CD4-positive, alpha-beta T cell treated with Interleukin-6 at 100 ng/mL for 8 hours (primary cell): ENCODE measurements at places on chromosomes 2 and 18.
A peak's percentile ranks its signal among the peaks of the same experiment; 100 is the strongest.

- DNase-seq = no peak
These were observed 27.7 kb downstream of the SERPINB8 start for GRCh38 chr18:63997606-63998005.

- no peak for DNase-seq
These were observed 126.1 kb downstream of the TTN start for GRCh38 chr2:178681081-178681480.

- no peak for DNase-seq
These were observed 1.2 kb upstream of the ZCCHC2 start for GRCh38 chr18:62521593-62521992.

- DNase-seq = peak; percentile 54
These were observed at the start of gene ADCY3 for GRCh38 chr2:24920098-24920808. Gene ADCY3 (minus strand): TSS chr2:24920237. CDS start chr2:24918987, 1,250 bp downstream.

DNA sequence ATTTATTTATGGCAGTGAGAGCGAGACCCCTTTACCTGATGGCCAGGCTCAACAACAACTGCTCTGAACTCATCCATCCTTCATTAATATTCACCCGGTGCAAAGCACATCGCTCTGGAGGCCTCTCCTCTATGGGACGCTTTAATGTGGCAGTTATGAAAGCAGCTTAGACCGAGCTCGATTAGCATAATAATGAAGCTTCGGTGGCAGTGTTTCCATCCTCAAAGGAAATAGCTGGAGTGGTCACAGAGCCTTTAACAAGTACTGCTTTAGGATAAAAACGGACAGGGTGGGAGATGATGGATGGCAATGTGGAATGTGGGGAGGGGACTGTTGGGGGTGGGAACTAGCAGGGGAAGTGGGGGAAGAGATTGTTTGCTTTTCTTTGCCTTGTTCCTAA is 243.9 kb downstream of the SLC4A3 start:
- DNase-seq = no peak

DNA sequence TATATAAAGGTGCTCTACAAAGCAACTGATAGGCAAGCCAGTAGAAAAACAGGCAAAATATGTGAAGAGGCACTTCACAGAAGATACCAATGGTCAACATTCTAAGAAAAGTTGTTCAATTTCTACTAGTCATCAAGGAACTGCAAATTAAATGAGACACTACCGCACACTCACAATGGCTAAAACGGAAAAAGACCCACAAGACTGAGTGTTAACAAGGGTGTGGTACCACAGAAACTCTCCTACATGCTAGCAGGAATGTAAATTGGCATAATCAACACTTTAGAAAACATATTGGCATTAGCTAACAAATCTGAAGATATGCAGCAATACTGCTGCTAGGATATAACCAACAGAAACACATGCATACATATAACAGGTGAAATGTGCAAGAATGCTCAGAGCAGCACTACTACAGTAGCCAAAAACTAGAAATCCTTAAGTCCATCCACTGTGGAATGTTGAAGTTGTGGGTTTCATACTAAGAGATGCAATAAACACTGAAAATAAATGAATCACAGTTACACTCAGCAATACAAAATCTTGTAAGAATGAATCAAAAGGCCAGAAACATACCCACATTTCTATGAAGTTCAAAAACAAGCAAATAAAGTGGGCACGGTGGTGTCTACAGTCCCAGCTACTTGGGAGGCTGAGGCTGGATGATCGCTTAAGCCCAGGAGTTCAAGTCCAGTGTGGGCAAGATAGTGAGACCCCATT is 9.2 kb downstream of the RNU4ATAC start:
- DNase-seq = no peak

DNA sequence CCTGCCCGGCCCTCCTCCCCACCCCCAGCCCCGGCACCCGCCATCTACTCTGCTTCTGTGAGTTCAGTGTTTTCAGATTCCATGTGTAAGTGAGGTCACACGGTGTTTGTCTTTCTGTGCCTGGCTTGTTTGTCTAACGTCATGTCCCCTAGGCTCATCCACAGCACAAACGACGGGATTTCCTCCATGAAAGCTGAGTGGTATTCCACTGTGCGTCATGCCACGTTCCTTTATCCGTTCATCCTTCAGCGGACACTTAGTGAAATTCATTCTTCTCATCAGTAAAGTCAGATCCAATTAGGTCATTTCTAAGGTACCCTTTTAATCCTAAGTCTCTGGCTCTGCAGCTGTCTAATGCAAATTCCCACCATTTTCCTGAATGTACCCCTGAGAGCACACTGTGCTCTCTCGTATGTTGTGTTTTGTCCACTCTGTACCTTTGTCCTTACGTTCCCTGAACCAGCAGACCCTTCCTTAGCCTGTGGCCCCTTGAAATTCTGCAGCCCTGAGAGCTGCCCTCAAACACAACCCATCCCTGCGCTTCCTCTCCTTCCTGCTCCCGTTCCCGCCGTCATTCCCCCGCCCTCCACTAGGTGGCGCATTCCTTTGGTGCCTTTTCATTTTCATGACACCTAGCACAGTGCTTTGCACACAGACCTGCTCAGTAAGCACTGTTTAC is 44.1 kb downstream of the TRAPPC12 start:
- peak; percentile 61 for DNase-seq

DNA sequence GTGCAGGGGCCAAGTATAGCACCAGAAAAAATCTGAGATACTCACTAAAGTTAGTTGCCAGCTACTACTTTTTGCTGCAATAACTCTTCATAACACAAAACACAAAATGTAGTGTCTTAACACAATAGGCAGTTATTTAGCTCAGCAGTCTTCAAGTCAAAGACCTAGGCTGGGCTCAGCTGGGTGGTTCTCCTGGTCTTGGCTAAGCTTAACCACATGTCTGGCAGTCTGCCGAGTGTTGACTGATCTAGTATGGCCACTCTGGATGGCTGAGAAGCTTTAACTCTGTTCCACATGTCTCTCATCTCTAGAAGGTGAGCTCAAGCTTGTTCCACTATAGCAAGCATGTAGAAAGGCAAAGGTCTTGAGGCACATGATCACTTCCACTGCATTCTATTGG is 451.6 kb downstream of the SOX11 start:
- no peak for DNase-seq

DNA sequence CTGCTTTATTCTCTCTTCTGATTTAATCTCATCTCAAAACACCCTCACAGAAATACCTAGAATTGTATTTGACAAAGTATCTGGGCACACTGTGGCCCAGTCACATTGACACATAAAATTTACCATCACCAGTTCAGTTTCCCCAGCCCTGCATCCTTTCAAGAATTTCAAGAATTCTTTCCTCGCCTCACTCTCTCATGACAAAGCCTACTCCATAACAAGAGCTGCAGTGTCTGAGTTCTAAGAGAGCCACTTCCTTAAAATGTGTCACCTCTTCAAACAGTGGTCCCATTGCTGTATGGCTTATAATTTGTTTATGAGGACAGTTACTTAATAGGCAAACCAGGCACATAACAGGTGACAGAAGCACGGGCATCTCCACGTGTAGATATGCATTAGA is 90.9 kb upstream of the STK39 start:
- no peak for DNase-seq

DNA sequence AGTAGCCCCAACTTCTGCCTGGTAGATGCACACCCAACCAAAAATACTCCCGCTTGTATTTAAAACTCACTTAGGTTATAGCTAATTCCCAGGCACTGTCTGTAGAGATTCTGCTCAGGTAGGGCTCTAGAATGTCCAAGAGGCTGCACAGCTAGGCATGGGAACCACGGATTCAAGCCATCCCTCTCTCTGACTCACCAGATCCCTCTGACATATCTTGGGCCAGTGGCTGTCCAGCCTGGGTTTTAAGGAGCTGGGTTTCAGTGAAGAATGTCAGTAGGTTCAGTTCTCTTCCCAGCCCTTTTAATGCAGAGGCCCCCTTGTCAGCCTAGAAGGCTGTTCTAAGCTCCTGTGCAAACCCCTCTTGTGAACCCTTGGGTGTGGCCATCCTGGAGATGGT is 15.9 kb upstream of the IL1R1 start:
- DNase-seq = no peak

- no peak for DNase-seq
These were observed 663.3 kb upstream of the ACVR2A start for GRCh38 chr2:147181351-147182029.

DNA sequence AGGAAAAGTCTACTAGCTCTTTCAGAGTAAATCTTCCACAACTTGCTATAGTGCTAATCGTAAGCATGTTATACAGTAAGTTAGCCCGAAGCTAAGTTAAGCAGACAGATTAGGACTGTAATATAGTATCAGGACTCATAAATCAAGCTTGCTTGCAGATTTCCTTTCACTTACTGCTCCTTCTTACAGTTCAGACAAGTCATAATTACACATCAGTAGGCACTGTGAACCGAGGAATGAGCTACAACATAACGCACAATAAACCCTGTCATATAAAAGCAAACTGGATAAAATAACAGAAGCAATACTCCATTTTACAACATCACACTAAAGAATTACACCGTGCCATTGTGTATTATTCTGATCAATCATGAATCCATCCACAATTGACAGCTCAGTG is 832.6 kb upstream of the ZEB2 start:
- no peak for DNase-seq

- no peak for DNase-seq
These were observed 4.4 kb upstream of the RNF103 start for GRCh38 chr2:86628091-86628522.

GRCh38 chr2:3355951-3356569 is 21.6 kb downstream of the EIPR1 start:
- no peak for DNase-seq

DNA sequence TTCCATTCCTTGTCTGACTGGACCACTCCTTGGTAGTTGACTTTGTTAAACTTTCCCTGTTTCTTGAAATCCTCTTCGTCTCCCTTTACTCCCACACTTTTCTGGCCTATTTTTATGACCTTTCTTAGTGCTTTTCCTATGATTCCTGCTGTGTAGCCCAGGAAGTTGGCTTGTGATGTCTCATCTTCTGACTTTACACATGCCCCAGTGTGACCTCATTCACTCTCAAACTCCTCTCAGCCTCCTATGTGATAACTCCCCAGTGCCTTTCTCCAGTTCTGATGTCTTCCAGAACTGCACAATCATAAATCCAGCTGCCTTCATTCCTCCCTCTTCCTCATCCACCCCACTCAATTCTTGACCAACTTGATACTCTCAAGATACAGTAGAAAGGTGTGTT is 407.6 kb downstream of the TGIF1 start:
- DNase-seq = no peak

DNA sequence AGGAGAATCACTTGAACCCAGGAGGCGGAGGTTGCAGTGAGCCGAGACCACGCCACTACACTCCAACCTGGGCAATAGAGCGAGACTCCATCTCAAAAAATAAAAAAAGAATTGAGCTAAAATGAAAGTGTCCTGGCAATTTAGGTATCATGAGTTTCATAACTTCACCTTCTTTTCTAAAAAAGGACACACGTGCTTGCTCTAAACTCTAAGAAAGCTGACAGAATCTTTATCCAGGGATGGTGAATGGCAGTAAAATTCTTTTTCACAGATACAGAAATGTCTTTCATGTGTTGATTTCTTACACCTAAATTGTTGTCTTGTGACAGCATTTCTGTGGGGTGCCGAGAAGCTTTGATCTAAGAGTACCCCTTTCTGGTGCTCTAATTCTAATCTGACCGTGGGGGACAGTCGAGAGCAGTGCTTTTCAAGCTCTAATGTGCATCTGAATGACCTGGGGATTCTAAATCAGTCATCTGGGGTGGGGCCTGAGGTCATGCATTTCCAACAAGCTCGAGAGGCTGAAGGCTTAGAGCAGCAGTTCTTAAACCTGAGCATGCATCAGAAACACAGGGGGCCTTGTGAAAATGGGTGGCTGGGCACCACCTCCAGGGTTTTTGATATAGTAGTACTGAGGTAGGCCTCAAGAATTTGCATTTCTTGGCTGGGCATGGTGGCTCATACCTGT is 42.1 kb upstream of the REL start:
- no peak for DNase-seq

- DNase-seq = no peak
These were observed 286.0 kb upstream of the CCDC68 start for GRCh38 chr18:55245211-55245614.
